Type B pancreatic cell (in vitro differentiated cells): ENCODE measurements at places on chromosomes 16 and 17.

- no peak for DNase-seq
Observed at GRCh38 chr17:67044016-67044772, at the start of gene CACNG1. TSS of gene CACNG1 (plus strand) at chr17:67044554. CDS start at chr17:67044661, 107 bp downstream.

GRCh38 chr17:7289256-7290032 lies 5.0 kb downstream of the YBX2 start:
- DNase-seq = no peak

DNA sequence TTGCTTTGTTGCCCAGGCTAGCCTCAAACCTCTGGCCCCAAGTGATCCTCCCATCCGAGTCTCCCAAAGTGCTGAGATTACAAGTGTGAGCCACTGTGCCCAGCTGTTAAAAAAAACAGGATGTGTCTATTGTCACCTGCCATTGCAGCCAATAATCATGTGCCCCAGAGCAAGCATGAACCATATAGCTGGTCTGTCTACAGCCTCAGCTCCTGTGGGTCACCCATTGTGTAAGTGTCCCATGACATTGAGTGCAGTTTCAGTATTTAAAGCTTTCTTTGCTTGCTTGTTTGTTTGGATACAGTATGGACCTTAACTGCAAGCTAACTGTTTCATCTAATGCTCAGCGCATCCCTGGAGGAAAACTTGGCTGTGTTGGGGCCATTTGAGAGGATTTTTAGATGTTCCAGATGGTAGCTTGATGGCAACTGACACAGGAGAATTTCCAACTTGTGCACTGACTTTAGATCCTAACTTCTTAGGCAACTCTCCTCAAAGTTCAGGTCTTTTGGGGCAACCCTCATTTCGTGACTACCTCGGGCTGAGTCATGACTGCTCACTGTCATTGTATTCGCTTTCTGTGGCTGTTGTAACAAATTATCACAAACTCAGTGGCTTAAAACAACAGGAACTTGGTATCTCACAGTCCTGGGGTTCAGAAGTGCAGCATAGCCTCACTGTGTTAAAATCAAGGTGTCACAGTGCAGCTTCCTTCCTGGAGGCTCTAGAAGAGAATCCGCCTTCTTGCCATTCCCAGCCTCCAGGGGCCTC lies 30.3 kb upstream of the ADORA2B start:
- DNase-seq = no peak

DNA sequence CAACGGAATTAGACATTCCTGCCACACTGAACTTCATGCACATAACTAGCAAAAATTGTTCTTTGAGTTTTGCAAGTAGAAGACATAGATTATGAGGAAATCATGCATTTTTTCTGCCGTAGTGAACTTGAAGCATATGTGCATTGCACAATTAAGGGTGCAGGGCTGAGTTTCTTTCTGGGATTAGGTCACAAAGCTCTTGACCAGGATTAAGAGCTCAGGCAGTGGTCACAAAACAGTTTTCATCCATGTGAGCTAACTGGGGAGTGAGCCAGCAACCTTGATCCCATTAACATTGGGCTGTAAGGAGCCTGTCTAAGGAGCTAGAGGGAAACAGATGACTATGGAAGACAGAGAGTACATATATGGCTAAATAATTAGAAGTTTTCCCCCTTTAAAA lies 143.7 kb downstream of the PMP22 start:
- no peak for DNase-seq

DNA sequence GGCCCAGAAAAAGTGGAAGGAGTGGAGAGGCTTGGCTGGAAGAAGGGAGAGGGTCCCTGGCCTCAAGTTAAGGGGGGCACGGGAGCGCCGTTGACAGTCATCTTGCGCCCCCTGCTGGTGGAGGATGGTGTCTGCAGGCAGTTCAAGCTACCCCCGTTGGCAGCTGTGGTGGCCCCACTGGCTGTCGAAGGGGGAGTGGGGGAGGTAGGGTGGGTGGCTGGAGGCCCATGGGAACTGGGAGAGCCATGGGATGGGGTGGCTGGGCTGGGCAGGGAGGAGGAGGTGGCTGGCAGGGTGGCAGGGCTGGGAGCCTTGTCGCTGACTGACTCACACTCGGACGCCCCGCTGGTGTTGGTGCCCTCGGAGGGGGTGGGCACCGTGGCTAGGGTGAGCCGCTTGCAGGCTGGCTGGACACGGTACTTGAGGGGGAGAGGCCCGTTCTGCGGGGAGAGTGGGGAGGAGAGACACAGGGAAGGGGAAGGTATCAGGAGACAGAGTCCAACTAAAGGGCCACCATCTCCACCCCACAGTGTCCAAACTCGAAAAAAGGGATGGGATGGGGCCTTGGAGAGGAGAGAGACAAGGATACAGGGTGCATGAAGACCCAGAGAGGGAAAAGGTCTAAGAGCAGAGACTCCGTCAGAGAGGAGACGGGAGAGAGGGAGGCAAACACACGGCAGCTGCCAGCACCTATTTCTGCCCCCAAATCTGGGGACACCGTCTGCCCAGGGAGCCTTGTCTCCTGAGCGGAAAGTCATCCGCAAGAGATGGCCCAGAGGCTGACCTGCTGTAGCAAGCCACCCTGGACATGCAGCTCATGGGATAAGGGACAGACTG lies 5.2 kb downstream of the CISD3 start:
- no peak for DNase-seq

DNA sequence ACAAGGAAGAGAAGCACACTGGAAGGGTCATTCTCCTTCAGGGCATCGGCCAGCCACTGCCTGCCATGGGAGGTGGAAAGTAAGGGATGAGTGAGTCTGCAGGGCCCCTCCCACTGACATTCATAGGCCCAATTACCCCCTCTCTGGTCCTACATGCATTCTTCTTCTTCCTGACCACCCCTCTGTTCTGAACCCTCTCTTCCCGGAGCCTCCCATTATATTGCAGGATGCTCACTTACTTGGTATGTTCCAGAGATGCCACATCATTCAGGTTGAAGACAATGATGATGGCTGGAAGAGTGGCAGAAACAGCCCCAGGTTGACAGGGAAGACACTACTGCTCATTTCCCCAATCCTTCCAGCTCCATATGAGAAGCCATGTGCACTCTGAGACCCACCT lies 2.5 kb downstream of the RAB34 start:
- DNase-seq = no peak

DNA sequence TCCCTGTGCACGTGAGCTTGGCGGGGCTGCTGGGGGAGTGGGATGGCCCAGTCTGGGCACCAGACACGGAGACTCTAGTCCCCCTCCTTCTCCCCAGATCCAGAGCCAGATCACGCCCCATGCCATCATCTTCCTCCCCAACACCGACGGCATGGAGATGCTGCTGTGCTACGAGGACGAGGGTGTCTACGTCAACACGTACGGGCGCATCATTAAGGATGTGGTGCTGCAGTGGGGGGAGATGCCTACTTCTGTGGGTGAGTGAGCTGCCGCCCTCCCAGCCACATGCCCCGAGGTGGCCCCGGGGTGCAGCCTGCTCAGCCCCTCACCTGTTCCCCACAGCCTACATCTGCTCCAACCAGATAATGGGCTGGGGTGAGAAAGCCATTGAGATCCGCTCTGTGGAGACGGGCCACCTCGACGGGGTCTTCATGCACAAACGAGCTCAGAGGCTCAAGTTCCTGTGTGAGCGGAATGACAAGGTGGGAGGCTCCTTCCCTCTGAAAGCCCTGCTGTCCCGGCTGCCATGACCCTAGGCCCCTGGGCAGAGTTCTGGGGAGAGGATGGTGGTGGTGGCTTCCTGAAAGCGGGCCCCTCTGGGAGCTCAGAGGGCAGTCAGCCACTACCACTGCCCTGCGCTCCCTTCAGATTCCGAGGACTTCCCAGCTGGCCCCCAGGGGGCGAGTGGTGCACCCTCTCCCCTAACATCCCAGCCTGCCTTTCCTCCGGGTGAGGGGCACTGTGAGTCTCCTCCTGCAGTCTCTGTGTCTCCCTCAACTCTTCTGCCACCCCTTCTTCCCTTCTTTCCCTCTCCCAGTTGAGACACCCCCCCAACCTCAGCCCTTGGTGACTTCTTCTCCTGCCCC lies 2.8 kb upstream of the C17orf107 start:
- DNase-seq = no peak

DNA sequence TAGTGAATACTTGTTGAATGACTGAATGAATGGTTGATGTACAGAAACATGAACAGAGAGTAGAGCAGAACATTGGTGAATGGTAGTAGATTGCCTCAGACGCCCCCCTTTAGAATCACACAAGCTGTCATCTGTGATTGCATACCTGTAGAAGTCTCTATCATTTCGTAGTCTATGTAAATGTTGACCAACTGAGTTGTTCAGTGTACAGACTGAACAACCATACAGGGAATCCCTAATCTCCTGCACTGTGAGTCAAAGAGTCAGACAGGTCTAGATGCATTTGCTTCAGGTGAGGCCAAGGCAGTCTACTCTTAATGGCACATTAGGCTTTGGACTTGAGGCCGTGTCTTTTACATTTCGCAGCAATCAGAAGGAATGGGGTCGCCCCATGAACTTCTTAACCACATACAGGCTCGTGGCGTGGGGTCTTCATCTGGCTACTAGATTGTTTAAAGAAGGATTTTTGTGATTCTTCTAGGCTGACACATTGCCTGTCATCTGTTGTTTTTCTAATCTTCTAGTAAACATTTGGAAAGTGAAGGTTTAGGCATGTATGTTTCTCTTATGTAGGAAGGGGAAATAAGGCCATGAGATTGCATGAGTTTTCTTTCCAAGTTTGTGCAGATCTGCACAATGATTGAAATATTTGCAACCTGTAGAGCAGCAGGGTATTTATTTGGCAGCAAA lies 157.4 kb downstream of the WWOX start:
- no peak for DNase-seq

- no peak for DNase-seq
Observed at GRCh38 chr16:84518804-84519341, 14.4 kb upstream of the MEAK7 start.

- DNase-seq = no peak
Observed at GRCh38 chr17:63550817-63551639, 751 bp downstream of the DCAF7 start.

- DNase-seq = no peak
Observed at GRCh38 chr17:16407911-16408588, 7.3 kb upstream of the TRPV2 start.

DNA sequence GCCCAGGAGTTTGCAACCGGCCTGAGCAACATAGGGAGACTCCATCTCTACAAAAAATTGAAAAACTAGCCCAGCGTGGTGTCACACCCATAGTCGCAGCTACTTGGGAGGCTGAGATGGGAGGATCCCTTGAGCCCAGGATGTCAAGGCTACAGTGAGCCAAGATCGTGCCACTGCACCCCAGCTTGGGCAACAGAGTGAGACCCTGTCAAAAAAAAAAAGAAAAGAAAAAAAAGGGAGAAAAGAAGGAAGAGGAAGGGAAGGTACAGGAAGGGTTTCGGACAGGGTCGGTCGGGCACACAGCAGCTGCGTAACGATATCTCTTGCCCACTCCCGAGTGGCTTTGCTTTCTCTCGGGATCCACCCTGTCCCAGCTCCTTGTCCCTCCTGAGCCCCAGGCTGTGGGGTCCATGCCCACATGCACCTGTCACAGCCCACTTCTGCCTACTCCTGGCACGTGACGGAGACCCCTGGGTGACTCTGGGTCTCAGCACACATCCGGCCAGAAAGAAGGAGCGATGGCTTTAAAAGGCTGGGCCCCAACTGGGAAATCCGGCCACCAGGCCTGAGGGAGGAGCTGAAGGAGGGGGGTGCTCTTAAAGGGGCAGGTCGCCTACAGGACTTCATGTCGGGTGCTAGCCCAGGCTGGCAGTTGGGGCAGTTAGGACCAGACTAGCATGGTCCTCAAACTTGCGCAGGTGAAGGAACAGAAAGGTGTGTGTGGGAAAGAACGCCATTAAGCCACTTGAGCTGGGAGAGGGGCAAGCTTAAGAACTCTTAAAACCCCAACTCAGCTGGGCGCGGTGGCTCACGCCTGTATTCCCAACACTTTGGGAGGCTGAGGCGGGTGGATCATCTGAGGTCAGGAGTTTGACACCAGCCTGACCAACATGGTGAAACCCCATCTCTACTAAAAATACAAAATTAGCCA lies at the start of gene GHDC:
Gene GHDC, minus strand, starts transcription at position 526 of the 931 bp plus-strand sequence. CDS start 913 bp downstream, outside the sequence.
- DNase-seq = no peak

DNA sequence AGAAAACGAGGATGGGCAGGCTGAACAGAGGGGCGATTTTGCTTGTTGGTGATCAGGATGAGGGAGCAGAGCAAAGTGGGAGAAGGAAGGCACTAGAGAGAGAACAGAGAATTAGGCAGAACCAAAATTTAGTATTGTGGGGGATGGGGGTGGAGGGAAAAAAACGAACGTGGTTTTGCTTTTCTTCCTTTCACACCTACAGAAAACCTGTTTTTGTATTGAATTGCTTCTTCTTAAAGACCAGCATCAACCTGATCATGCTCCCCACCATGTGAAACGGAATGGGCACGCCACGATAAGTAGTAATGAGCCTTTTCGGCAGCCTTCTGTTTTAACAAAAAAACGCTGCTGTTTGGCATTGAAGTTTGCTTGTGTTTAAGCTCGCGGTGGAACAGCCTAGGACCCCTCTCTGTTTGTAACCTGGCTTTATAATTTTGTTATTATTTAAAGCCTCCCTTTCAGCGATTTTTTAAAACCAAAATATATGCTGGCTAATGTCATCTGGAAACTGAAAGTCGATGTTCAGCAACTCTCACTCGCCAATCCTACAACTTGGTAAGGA lies 36.8 kb downstream of the ERCC4 start:
- DNase-seq = no peak

DNA sequence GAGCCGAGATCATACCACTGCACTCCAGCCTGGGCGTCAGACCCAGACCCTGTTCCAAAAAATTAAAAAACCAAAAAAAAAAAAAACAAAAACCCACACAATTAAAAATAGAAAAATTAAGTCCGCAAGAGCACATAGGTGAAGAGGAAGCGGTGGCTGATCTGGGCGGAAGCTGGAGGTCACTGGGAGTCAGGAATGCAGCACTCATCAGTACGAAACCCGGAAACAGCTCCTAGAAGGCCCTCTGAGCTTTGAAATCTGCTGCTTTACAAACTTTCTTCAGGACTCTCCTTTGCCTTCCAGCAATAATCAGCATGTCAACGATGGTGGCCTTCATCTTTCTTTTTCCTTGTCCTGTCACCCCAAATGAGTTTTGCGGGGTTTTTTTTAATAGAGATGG lies 29.5 kb downstream of the TRAP1 start:
- DNase-seq = no peak

GRCh38 chr17:77140878-77141767 lies at the start of gene SEC14L1:
TSS of gene SEC14L1 (plus strand) at chr17:77140969. CDS start at chr17:77143597, 2,628 bp downstream.
- no peak for DNase-seq

DNA sequence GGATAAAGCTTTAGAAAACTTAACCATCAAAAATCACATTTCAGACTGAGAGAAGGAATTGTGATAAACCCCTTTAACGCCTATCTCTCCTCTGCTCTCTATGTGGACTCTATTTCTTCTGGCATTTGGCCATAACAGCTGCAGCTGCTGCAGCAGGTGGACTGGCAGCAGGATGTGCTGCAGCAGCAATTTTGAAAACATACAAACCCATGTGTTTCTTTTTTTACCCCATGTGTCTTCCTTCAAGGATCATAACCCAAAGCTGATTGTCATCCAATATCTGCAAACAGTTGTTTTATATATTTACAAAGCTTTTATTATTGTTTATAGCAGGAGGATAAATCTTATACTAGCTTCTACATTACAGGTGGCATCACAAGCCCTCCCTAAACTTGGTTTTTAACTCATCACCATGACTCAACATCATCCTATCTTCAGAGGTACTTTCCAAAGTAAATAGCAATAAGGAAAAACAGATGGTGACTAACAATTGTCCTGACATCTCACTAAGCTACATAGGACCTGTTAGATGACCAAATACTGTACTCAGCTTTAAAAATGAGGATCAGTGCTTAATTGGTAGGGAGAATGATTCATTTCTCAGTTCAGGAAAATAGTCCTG lies 14.5 kb upstream of the KRTAP9-2 start:
- DNase-seq = no peak

- no peak for DNase-seq
Observed at GRCh38 chr16:85173146-85173980, 61.1 kb upstream of the CIBAR2 start.
